NCI-H2081 (cell line): ENCODE measurements at places on chromosomes 13 and 19.

GRCh38 chr19:9848060-9848459 lies 12.9 kb downstream of the PIN1 start:
- DNase-seq, result no peak

DNA sequence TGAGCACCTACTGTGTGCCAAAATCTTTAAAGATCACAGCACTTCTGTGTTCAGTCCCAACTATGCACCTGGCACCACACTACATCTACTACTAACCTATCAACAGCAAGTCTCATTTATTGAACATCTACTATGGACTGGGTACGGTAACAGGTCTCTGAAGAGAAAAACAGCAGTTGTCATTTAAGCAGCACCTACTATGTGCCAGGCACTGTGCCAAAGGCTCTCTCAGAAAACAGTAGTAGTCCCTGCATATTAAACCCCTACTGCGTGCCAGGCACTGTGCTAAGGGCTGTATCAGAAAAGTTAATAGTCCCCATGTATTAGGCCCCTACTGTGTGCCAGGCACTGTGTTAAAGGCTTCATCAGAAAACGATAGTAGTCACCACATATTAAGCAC lies 106.2 kb downstream of the PTPRS start:
- DNase-seq, result no peak

DNA sequence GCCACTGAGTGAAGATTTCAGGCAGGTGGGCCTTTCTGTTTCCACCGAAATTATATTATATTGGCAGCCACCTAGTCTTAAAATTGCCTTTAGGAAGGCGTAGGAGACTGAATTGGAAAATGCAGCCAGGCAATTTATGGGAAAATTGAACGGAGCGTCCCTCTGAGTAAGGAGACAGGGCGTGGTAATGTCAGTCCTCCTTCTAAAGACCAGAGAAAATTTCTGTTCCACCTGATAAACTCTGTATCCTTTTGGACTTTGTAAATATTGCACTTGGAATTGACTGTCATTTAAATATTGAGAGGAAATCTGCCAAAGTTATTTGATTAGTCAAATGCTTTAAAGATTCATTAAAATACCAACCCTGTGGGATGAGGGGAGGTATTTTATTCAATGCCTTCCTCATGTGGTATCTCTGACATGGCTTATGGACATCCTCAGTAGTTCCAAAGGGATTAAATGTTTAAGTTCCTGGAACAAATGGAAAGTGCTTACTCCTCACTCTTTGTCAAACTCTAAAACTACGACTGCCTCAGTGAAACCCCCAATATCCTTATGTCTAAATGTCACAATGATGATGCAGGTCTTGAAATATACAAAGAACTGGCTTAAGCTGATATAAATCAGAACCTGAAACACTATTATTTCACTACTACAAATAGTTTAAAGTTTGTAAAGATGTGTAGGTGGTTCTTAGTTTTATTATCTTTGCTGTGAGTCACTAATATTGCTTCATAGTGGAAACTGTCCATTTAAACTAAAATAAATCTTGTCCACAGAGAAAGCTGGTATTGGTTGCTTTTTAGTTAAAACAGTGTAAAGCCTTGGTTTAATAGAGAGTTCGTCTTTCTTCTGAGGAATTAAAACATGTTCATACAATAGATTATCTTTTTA lies 203.2 kb downstream of the FGF14 start:
- no peak for DNase-seq

DNA sequence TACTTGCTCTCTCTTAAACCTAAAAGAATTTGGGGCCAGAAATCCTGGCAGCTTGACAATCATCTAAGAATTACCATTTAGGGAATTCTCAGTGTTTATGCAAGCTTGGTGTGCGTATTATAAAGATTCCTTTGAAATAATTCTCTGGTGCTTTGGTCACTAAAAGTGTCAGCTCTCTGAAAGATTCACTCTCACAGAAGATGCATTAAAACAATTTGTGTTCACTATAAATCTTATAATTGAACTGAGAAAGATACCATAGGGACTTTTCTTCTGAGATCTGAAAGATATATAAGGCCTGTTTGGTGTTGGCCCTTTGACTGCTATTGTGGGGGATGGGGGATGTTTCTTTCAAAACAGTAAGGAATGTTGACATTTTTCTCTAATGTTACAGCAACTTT lies 27.3 kb downstream of the EPSTI1 start:
- DNase-seq, result no peak

- DNase-seq, result no peak
Observed at GRCh38 chr19:33863436-33863835, 66.8 kb downstream of the KCTD15 start.
